ENCODE measurements at places on chromosomes 7 and 10.

DNA sequence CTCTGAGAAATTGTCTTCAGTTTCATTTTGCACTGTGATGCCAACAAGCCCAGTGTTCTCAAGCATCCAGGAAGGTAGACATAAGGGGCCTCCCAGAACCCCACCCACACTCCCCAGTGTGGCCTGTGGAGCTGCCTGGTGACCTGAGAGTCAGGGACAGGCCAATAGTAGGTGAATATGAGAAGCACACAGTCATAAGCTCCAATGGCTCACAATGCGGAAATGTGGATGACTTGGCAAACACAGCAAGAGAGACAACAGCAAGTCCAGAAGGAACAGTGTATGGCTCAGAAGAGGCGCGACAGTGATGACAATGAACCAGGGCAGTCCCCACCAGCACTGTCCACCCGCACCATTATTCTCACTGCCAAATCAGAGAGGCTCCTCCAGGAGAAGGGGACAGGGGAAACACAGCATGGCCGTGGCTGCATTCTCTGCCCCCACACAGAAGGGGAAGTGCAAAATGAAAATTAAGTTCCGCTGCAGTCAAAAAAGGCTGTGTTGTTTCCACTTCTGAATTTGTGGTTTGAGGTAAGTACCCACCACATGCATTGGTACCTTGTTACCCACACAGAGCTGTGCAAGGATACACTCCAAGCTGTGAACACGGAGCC lies 419.8 kb downstream of the GRID1 start:
- H3K4me3 ChIP-seq, result no peak overlapping the region
- DNase-seq, result no peak
- no peaks in the 10 kb centered on the region for H3K27me3 ChIP-seq

GRCh38 chr10:7478727-7479457 lies 68.1 kb upstream of the SFMBT2 start:
- no peak overlapping the region for H3K27ac ChIP-seq
- no peaks in the 10 kb centered on the region for H3K4me1 ChIP-seq
- no peak overlapping the region for H3K4me3 ChIP-seq
- no peaks in the 10 kb centered on the region for H3K27me3 ChIP-seq
- DNase-seq, result no peak

DNA sequence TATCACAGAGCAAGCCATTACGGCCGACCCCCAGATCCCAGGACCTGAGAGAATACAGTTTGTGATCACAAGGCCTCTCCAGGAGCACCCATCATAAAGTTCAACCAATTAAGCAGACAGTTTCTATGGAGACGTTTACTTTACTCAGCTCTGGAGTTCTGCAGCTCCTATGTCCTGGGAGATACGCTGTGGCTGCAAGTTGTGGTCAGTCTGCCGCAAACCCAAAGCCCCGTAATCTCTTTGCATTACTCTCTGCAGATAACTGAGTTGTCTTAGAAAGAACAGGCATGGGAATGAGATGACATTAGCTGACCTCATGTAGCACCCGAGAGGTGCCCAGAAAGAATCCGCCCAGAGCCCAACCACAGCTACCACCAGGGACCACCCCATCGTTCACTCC lies 305.1 kb downstream of the FGFR2 start:
- no peaks in the 10 kb centered on the region for H3K36me3 ChIP-seq
- H3K27ac ChIP-seq, result no peak overlapping the region
- H3K4me3 ChIP-seq, result no peak overlapping the region
- no peaks in the 10 kb centered on the region for H3K27me3 ChIP-seq

DNA sequence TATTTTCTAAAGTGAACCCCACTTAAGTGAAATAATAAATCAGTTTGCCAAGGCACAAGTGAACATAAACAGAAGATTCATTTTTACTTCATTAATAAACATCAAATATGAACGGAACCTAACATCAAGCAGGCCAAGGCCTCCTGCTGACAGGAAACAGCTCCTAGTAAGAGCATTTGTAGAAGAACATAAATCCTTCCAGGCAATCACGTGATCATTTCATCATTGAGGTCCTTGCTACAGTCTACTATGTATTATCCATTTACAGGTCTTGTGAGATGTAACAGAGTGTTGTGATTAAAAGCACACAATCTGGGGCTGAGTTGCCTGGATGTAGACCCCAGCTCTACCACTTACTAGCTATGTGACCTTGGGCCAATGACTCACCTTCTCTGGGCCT lies 70.6 kb downstream of the CALD1 start:
- peaks cover 46% of the 10 kb centered on the region for H3K4me1 ChIP-seq
- no peaks in the 10 kb centered on the region for H3K36me3 ChIP-seq
- DNase-seq, result no peak
- no peaks in the 10 kb centered on the region for H3K27me3 ChIP-seq
- no peak overlapping the region for H3K27ac ChIP-seq

DNA sequence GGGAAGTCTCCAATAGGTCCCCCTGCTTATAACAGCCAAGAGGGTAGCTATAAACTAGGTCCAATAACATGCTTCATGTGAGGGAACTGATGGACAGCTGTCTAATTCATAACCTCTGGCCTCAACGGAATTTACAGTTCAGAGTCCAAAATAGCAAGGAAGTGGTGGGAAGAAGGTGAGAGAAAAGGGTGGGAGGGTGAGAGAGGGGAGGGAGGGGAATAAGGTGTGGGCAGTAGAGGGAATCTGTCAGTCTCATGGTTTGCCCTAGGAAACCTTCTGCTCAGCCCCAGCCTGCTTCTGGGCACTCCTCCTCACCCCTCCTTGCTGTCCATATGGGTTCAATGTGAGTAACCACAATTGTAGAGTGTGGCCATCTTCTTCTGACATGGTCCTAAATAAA lies 133.4 kb upstream of the ADO start:
- no peak for DNase-seq
- no peak overlapping the region for H3K4me3 ChIP-seq
- no peak overlapping the region for H3K27ac ChIP-seq
- no peaks in the 10 kb centered on the region for H3K36me3 ChIP-seq

- H3K27ac ChIP-seq, result no peak overlapping the region
- no peak overlapping the region for H3K4me3 ChIP-seq
- H3K36me3 ChIP-seq, result no peaks in the 10 kb centered on the region
- no peak for DNase-seq
Measured at GRCh38 chr7:150402671-150403321, 23.7 kb downstream of the ZNF775 start.

Measured in vagina (tissue), 2 donors.